GM03348 (cell line): ENCODE measurements at places on chromosomes 11 and 22.

- DNase-seq: peak; percentile 72
Measured at GRCh38 chr11:73218106-73218829, at the start of gene P2RY2. TSS of gene P2RY2 (plus strand) at chr11:73218281. CDS start at chr11:73234160, 15,879 bp downstream.

DNA sequence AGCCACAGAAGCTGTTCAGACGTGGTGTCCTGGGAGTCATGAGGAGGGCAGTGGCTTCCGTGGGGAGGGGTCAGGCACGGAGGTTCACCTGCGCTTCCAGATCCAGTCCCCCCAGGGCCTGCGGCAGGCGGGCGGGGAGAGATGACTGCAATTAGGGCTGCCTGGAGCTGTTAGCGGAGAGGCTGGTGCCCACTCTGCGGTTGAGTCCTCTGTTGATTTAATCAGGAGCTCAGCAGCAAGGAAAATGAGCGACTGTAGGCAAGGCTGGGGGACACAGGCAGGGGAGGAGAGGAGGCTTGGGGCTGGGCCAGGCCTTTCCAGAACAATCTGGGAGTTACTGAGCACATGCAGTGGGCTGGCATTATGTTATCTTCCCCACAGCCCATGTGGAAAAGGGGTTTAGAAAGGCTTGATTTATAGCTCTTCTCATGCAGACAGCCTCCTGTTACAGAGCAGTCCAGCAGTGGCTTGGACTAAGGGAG is 13.1 kb downstream of the PLCB3 start:
- DNase-seq: no peak

DNA sequence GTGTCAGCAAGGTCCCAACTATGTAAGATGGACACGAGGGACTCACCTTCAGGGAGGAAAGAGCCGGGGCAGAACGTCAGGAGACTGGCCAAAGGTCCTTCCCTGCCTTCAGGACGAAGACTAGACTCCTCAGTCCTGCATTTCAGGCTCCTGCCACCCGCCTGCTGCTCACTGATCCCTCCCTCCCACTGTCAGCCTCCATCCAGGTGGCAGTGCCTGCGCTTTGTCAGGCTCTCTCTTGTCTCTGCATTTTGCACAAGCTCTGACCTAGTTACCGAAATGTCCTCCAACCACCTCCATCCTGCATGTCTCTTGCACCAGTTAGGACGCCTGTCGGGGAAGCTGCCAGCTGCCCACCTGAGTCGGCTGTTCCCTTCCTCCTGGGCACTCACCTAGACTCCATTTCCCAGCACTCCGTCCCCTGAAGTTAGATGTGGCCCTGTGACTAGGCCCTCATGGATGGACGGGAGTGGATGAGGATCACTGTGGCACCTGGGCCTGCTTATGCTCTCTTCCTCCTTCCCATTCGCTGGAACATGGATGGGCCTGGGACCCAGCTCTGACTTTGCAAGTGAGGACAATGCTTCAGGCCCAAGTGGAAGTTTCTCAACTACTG is 8.0 kb downstream of the B3GNT6 start:
- no peak for DNase-seq

DNA sequence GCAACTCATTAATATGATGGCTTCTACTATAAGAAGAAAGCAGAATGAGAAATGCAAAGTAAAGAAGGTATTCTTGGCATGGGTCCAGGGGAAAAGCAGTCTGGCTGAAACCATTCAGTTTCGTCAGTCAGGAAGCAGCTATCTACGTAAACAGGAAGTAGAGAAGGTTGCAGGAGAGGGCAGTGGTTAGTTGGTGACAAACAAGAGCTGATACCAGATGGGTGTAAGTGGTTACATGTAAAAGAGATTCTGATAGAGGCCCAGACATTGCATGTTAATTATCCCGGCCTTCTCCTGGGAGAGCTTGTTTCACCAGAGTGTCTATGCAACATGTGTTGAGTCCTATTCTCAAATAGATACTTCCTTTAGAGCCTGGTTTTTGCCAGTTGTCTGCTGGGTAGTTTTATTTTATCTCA is 58.4 kb upstream of the PSMA1 start:
- no peak for DNase-seq

- DNase-seq: peak; percentile 80
Measured at GRCh38 chr11:95877291-95877690, 46.6 kb downstream of the MTMR2 start.

GRCh38 chr11:128572965-128573364 is 14.4 kb downstream of the ETS1 start:
- DNase-seq: no peak

- DNase-seq: no peak
Measured at GRCh38 chr22:48660104-48660789, 1167.4 kb downstream of the BRD1 start.

DNA sequence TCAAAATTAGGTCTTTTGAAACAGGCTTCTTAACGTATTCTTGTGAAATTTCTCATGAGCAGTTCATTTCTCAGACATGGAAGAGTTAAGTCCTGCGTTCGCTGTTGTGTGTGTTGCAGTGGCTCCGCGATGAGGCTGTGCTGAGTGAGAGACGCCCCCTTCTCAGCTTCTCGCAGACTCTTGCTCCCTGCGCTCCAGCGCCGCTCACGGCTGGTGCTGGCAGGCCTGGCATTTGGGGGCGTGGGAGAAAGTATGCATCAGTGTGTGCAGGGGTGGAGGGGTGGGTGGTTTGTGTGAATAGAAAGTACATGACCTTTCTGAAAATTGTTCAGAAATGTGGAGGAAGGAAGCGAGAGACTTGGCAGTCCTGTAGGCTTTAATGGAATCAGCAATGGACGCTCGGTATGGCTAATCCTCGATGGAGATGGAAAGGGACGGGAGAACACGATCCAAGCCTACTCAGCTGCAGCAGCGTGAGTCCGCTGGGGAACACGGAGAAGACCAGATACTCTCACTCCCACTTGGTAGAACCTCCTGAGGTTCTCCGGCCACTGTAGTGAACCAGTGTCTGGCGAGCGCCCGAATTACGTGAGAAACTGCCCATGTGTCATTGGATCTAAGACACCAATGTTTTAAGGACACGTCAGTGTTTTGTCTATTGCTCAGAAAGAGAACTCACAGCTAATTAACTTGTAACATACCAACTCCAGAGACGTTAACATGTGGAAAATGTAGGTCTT is 5.9 kb downstream of the TAB1 start:
- DNase-seq: no peak

DNA sequence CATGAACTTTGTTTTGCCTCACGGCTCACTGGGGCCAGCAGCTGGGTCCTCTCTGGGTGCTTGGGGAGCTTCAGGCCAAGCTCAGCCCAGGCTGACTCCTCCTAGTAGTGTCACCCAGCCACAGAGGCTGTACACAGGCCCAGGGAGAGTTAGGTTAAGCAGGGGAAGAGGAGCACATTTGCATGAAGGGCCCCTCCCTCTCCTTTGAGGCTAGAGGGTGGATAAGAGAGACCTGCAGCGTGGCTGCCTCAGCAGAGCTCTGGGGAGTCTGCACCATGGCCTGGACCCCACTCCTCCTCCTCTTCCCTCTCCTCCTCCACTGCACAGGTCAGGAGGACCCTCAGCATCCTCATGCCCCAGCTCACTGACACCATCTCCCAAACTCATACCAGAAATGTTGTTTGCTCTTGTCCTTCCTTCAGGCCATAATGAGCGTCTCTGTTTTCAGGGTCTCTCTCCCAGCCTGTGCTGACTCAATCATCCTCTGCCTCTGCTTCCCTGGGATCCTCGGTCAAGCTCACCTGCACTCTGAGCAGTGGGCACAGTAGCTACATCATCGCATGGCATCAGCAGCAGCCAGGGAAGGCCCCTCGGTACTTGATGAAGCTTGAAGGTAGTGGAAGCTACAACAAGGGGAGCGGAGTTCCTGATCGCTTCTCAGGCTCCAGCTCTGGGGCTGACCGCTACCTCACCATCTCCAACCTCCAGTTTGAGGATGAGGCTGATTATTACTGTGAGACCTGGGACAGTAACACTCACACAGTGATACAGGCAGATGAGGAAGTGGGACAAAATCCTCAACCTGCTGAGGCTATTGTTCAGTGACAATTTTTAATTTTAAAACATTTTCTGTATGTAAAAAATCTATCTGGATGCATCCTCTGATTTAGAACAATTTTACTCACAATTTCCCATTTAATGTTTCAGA is 82.4 kb upstream of the VPREB1 start:
- no peak for DNase-seq

- no peak for DNase-seq
Measured at GRCh38 chr11:66470015-66470414, 3.3 kb downstream of the PELI3 start.

GRCh38 chr11:72744474-72744873 is 7.7 kb downstream of the ARAP1 start:
- DNase-seq: no peak

GRCh38 chr22:45638834-45639746 is 32.5 kb upstream of the ATXN10 start:
- DNase-seq: peak; percentile 72

- no peak for DNase-seq
Measured at GRCh38 chr11:37857726-37858125, 1259.7 kb upstream of the RAG2 start.

DNA sequence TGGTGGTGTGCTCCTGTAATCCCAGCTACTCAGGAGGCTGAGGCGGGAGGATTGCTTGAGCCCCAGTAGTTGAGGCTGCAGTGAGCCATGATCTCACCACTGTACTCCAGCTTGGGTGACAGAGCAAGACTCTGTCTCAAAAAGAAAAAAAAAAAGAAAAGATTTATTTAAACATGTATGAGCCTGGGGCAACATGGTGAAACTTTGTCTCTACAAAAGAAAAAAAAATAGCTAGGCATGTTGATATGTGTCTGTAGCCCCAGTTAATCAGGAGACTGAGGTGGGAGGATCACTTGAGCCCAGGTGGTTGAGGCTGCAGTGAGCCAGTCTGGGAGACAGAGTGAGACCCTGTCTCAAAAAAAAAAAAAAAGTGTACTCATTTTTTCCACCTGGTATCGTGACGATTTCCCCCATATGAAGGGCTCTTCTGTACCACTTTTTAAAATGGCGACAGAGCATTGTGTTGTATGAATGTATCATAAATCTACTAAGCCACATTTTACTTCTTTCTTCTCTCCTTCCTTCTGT is 16.4 kb upstream of the KCTD14 start:
- DNase-seq: no peak

DNA sequence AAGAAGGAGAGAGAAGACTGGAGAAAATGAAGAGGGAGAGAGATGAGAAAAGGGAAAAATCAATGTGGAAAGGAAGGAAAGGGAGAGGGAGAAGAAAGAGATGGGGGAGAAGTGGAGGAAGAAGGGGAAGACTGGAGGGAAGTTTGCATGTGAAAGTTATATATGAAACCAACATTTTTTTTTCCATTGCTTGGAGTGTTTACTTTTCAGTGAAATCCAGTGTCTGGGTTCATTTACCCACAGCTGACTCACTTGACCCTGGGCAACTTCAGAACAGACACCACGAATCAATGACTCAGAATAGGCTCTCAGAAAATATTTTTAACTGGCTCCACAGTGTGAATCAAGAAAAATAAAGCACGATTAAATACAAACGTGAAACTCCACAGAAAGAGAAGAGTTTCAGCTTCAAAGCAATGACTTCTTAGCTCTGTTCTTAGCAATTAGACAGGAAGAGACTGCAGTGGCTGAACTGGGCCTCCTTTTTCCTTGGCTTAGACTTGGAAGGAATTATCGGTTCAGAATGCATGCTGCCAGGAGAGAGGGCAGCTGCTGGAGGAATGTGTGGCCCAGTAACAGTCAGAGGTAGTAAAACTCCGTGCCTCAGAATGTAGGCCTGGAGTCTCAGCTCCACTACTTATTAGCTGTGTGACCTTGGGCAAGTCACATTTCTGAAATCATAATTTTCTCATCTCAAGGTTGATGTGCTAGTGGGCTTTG is 237.5 kb downstream of the MIAT start:
- peak; percentile 89 for DNase-seq

DNA sequence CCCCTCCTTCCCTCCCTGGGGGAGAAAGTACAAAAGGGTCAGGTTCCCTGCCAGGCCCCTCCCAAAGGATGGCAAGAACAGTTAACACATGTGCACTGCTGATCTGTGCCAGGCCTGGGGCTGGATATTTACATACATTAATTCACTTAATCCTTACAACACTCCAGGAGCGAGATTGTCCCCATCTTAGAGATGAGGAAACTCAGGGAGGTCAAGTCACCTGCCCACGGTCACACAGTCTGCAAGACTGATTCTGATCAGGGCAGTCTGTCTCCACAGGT is 36.5 kb downstream of the NECTIN1 start:
- no peak for DNase-seq

DNA sequence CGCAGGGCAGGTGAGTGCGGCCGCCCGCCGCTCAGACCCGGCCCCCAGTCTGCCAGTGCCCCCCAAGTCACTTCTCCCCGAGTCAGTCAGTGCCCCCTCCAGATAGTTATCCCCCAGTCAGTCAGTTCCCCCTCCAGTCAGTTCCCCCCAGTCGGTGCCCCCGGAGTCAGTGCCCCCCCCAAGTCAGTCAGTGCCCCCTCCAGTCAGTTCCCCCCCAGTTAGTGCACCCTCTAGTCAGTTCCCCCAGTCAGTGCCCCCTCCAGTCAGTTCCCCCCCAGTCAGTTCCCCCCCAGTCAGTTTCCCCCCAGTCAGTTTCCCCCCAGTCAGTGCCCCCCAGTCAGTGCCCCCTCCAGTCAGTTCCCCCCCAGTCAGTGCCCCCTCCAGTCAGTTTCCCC is 411 bp downstream of the PPP6R2 start:
- no peak for DNase-seq

DNA sequence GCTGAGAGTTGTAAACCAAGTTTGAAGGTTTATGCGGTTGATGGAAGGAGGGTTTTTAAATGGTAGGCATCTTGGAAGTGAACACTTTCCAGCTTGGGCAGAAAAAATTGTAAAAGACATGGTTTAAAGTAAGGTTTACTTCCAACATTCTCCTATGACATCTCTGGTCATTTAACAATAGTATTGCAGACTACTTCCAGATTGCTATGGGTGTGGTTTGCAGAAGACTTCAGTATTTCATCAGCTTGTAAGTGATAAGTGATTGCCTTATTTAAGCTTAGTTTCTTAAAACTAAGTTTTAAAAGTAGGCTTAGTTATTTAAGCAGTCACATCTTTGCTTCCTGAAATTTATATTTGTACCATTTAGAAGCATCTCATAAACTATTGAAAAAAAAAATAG is 7.2 kb upstream of the STT3A start:
- DNase-seq: peak; percentile 10

GRCh38 chr22:23581260-23581650 is 1.2 kb upstream of the IGLL1 start:
- DNase-seq: no peak

- peak; percentile 88 for DNase-seq
Measured at GRCh38 chr11:1308743-1309497, 512 bp downstream of the TOLLIP start.

GRCh38 chr22:35065796-35066218 is at the start of gene ISX:
TSS of gene ISX (plus strand) at chr22:35066158. CDS start at chr22:35067088, 930 bp downstream.
- no peak for DNase-seq

DNA sequence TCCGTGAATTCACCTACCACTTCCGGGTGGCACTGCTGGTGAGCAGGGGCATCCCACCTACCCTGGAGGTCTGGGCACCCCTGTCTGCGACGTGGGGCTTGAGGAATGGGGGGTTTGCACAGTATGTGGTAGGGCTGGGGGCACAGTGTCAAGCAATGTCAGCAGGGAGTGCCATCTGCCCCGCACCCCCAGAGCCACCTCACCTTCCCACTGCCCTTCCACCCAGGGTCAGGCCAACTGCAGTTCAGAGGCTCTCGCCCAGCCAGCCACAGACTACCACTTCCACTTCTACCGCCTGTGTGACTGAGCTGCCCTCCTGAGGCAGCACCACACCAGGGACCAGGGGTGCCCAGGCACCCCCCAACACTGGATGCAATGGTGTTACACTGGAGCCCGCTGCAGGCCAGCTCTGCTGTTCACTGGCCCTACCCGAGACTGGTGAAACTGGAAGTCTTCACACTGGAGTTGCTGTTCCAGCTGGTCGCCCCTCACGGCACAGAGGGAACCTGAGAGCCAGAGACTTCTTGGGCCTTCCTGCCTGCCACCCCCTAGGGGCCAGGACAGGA is 6.5 kb downstream of the TMEM258 start:
- no peak for DNase-seq
